ENCODE measurements at places on chromosomes 13 and 19.

DNA sequence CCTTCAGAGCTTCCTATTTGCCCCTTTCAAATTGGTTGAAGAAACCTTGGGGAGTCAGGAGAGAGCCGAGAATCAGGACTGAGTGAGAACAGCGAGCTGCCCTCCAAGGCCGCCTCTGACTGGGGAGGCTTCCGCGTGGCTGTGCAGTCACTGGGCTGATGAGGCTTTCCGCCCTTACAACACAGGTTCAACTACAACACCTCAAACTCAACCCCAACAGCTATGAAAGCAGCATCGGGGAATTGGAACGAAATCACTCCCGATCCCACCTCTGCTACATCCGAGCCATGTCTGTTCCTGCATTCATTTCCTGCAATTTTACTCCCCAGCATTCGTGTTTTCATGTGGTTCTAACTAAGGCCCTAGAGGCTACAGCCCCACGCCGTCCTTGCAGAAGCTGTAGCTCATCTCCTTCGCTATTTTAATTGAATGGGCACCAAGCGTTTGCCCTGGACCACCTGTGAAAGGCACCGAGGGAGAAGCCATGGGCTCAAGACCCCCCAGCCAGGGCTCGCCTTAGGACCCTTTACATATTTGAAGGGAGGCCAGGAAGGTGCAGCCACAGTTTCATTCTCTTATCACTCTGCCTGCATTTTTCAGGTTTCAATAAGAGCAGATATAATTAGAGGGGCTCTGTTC lies 12.3 kb upstream of the RASA3 start:
- DNase-seq, result no peak

DNA sequence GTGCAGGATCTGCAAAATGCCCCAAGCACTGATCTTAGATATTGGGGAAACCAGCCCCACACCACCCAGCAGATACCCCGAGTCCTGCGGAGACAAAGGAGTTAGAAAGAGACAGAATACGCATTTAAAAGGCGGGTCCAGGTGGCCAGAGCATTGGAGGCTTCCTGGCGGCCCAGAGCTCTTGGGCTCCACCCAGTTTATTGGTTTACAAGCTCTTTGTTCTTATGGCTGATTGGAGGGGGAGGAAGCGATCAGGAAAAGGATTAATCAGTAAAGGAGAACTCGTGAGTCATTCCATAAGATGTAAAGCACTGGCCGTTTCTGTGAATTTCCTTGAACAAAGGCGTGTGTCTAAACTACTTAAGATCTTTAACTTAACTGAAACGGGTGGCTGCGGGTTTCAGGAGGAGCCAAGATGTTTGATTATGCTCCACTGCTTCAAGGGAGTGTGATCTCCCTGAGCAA lies 926 bp downstream of the ZNF587 start:
- no peak for DNase-seq

- no peak for DNase-seq
Measured at GRCh38 chr13:21117104-21117809, 55.9 kb upstream of the LATS2 start.

GRCh38 chr19:56687031-56687430 lies 15.5 kb upstream of the ZNF835 start:
- DNase-seq, result no peak

GRCh38 chr13:58085274-58085673 lies 453.7 kb downstream of the PCDH17 start:
- DNase-seq, result no peak

GRCh38 chr19:38404858-38405257 lies 2.0 kb downstream of the FAM98C start:
- no peak for DNase-seq

GRCh38 chr13:34721631-34722595 lies 220.2 kb upstream of the NBEA start:
- no peak for DNase-seq

DNA sequence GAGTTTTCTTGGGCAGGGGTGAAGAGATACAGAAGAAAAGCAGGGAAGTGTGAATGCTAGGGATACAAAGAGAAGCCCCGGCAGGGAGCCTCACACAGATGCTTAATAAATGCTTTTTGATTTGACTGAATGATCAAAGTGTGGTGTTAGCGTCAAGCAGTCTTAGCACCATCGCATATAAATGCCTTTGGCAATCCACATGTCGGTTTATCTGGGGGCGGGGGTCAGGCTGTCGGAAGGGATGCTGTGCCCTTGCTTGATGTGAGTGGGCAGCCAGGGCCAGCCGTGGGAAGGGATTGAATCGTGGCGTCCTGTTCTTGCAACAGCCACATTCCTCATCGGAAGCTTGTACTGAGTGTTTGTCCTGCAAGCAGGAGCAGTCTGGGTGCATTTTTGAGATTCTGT lies 173.1 kb downstream of the LACC1 start:
- no peak for DNase-seq

GRCh38 chr13:99158846-99159245 lies 41.8 kb upstream of the UBAC2 start:
- no peak for DNase-seq

DNA sequence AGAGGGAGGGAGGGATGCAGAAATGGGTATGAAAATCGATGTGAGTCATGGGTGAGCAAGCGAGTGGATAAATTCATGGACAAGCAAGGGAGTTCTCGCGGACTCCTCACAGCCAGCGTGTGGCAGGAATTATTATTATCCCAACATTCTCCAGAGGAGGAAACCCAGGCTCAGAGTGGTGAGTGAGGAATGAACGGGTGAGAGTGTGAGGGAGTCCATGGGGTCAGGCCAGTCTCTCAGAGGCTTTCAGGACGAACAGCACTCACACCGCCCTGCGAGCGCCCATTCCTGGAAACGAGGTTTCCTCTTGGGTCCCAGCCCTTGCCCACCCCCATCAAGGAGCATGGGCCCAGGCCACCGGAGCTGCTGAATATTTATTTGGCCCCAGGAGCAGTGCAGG lies 6.3 kb upstream of the DNAAF3 start:
- DNase-seq, result no peak

DNA sequence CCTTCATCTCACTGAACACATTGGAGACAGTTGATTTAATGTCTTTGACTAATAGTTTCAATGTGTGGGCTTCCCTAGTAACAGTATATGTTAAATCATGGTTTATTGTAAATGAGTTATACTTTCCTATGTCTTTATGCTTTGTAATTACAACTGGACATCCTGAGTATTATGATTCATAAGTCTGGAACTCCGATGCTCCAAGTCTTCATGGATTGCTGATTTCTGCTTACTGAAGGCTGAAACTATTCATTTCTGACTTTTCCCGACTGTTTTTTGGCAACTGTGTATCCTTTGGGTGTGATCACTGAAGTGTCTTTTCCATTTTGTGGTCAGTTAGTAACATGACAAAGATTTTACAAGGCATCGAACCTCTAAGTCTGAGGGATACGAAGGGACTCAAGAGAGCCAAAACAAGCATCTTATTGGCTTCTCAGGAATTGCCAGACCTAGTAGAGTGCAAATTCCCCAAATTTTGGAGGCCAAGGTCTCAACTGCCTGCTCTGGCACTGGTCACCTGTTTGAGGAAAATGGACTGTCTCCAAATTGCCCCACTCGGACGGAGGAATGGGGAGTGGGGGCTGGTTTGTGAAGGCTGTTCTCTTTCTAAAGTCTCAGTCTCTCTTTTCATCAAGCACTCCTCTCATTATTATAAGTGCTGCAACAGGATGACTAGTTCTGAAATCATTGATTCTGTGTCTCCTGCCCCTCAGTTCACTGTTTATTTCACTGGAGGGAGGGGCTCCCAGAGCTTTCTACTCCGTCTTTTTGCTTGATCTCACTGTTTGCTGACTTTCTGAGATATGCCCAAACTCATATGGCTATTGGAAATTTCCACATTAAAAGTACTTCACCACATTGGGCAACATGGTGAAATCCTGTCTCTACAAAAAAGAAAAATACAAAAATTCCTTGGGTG lies 20.2 kb upstream of the CD70 start:
- no peak for DNase-seq

- no peak for DNase-seq
Measured at GRCh38 chr13:94764576-94765321, 52.4 kb upstream of the SOX21 start.

DNA sequence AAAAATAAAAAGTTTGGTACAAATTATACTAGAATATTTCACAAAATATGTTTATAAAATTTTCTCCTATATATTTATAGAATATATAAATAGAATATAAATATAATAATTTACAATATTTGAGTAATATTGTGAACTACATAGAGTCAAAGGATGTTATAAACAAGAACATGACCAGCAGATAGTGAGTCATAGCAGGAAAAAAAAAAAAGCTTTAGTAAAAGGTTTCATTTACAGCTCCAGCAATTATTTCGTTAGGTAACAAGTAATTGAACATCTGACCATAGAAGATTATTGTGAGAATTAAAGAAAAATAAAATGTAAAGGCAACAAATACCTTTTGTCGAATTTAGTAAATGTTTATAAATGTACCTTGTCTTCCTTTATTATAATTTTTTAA lies 864.1 kb downstream of the PCDH17 start:
- DNase-seq, result no peak

All from NCI-H460 (cell line).